Non-pigmented ciliary epithelial cell (primary cell): ENCODE measurements at places on chromosomes 2 and 18.
A peak's percentile ranks its signal among the peaks of the same experiment; 100 is the strongest.

DNA sequence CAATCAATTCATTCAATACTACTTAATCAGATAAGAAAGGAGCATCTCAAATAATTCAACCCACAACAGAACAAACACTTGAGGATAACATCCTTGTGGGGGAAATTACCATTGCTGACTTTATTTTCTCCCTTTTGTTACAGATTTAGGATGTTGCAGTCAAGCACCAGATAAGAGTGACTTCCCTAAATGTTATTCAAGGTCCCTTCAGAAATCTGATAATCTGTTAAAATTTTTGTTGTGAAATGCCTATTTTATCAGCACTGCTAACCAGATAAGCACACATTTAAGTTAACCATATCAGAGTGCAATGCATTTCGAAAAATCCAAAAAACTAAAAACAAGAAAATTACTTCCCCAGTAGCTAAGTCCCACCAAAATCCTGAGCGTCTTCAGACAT, 33.5 kb downstream of the SUMO1 start:
- no peak for DNase-seq

GRCh38 chr2:207284556-207285472, 119.1 kb upstream of the KLF7 start:
- no peak for DNase-seq

GRCh38 chr2:86414996-86415395, 26.2 kb upstream of the KDM3A start:
- DNase-seq: no peak

DNA sequence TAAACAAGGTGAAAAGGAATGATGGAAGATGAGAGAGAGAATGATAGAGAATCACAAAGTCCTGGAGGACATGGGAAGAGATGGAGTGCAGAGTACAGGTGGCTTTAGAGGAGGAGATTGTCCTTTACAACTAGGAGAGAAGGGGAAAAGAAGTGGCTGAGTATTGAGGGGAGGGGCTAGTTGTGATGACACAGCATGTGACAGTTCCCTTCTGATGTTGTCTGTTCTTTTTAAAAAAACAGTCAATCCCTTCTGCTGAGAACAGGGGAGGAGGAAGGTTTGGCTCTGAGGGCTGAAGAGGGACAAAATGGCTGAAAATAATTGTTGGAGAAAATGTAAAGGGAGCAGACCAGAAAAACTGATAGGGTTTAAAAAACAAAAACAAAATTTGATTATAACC, 44.0 kb downstream of the STEAP3 start:
- DNase-seq: no peak

GRCh38 chr2:220281771-220282170, 654.3 kb downstream of the SLC4A3 start:
- no peak for DNase-seq

GRCh38 chr2:182816866-182817265, 49.6 kb downstream of the FRZB start:
- peak; percentile 8 for DNase-seq

GRCh38 chr2:174595891-174596397, 1.7 kb downstream of the WIPF1 start:
- no peak for DNase-seq

DNA sequence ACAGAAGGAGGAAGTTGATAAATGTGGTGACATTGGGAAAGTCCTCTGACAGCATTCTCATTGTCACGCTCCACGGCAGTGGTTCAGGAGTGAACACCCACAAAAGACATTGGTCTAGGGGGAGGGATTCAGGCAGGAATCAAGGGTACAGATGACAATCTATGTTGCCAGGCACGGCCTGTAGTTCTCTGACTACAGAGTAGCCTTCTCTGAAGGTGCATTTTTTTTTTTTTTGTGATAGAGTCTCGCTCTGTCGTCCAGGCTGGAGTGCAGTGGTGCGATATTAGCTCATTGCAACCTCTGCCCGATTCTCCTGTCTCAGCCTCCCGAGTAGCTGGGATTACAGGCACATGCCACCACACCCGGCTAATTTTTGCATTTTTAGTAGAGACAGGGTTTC, 7.4 kb upstream of the MOB1A start:
- no peak for DNase-seq

GRCh38 chr18:26549263-26550094, 1.1 kb upstream of the KCTD1 start:
- DNase-seq: no peak

- peak; percentile 32 for DNase-seq
Observed at GRCh38 chr2:74658516-74658915, 4.5 kb downstream of the SEMA4F start.

DNA sequence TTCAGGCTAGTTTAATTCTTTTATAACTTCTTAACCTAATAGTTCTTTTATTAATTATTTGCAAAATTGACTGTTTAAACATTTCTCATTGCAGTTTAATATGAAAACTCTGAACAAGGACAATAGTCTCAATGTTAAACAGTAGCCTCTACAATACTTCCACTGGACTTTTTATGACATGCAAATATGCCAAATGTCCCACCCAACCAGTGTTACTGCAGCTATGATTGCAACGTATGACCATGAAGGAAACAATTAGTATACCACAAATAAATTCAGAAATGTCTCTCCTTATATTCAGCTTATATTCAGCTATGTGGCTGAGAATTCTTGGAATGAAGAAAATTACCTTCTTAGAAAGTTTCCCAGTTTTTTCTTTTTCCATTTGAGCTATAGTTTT, 688.6 kb downstream of the DCC start:
- no peak for DNase-seq

GRCh38 chr2:99181624-99182000, 628 bp downstream of the MRPL30 start:
- DNase-seq: no peak

GRCh38 chr18:74314759-74315463, 728 bp upstream of the C18orf63 start:
- no peak for DNase-seq

- DNase-seq: no peak
Observed at GRCh38 chr2:180990794-180991193, 10.4 kb downstream of the UBE2E3 start.

GRCh38 chr2:237118561-237119155, 33.0 kb downstream of the COPS8 start:
- no peak for DNase-seq

DNA sequence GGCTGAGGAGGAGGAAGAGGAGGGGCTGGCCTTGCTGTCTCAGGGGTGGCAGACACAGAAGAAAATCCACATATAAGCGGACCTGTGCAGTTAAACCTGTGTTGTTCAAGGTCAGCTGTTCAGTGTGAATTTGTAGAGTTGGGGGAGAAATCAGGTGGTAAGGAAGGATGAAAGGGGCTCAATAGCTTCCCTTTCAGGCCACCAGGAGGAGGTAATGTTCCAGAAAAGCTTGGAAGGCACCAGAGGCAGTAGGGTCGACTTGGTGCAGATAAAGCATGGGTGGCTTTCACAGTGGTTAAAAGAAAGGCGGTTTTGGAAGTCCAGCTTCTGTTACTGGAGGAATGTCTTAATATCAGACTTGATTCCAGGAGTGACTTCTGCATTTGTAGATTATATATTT, 167.4 kb downstream of the THSD7B start:
- DNase-seq: no peak

GRCh38 chr2:240195316-240195861, 54.9 kb upstream of the OTOS start:
- no peak for DNase-seq

DNA sequence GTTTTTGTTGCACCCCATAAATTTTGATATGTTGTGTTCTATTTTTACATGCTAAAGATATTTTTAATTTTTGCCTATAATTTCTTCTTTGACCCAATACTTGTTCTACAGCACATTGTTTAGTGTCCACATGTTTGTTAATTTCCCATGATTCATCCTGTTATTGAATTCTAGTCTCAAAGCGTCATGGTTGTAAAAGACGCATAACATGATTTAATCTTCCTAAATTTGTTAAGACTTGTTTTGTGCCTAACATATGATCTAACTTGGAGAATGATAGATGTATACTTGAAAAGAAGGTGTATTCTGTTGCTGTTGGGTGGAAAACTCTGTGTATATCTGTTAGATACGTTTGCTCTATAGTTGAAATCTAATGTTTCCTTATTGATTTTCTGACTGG, 27.1 kb upstream of the SULT1C3 start:
- no peak for DNase-seq

DNA sequence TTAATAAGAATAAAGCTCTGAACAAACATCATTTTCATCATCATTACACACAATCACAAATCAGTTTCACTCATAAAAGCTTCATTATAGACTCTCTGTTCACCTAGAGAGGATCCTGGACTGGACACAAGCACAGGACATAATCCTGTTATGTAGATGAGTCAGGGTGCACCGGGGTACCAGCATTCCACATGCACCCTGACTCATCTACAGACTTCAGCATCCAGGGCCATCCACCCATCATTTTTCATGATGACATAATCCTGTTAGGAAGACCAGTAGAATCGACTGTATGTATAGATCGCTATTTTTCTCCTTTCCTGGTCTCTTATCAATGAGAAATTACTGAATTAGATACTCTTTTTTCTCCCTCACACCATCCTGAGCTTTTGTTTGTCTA, 73.7 kb upstream of the PIK3C3 start:
- peak; percentile 38 for DNase-seq

DNA sequence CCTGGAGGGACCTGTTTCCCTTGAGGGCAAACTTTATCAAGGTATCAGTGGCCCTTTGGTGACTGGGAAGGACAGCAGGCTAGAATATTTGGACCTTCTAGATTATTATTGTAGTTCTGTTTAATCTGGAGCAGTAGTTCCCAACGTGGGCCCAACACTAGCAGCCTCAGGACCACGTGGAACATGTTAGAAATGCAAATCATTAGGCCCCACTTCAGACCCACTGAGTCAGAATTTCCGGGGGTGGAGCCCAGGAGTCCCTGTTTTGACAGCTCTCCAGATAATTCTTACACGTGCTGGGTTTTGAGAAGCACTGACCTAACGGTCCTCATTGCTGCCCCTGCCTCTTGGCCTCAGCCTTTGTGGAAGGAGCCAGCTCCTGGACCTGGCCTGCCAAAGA, 25.5 kb upstream of the DYNC2LI1 start:
- DNase-seq: no peak

DNA sequence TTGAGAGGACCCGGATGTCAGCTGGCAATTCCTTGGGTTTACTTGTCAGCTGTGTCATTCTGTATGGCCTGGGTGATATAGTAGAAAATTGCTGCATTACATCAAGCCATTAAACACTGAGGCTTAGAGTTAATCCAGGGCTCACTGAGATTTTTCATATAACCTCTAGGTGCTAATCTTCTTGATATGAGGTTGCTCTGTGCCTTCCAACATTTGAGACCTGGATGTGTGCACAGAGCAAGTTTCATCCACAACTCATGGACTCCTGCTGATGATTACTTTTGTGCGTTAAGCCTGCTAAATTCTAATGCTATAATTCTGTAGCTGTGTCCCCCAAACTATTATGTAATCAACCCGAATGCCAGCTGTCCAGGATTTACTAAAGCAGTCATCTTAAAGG, 178.4 kb upstream of the CDH20 start:
- DNase-seq: no peak

- DNase-seq: no peak
Observed at GRCh38 chr2:1756456-1756855, 12.1 kb upstream of the PXDN start.

DNA sequence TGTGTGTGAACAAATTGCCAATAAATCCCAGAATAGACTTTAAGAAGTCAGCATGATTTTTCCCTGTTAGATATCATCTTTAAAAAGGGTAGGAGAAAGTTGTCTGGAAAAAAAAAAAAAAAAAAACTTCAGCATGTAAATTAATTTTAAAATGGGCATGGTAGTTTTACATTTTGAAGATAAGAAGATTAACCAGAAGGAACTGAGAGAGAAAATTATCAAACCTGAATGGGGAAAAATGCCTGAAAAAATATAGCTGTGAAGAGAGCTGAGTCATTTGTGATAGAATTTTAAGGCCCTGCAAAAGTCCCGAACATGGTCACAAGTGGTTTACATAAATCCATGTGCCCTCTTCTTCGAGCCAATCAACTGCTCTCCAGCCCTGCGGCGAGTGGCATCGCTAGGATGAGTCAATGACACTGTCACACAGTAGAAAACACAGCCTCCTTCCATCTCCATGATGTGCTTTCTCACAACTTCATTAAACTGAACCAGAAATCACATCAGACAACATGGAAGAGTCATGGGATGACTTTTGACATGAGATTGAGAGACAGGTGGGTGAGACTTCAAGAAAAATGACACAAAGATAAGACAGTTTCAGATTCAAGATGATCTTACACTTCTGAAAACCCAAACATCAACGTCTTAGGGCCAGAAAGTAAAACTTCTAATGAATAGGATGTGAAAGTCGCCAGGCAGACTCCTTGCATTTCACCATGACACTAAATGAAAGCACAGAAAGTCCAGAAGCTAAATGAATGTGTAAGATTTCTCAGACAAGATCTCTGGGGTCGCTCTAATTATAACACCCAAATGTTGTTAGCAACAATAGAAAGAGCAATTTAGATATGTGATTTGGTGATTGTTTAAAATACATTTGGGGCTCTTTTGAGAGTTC, 273.0 kb upstream of the ID2 start:
- DNase-seq: no peak

DNA sequence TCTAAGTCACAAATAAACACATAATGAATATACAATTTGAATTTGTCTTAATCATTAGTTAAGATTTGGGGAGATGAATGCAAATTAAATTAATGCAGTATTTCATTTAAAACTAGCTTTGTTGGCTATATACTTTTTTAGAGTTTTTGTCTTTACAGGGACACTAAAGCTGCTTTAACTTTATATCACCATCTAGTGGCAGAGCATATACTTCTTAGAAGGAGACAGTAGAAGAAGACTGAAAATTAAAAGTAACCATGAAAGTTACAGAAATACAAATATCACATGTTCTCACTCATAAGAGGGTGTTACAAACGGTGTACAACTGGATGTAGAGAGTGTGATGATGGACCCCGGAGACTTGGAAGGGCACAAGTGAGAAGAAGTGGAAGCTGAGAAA, 268.3 kb upstream of the NETO1 start:
- DNase-seq: no peak
